ENCODE measurements at places on chromosomes 7 and 10.

DNA sequence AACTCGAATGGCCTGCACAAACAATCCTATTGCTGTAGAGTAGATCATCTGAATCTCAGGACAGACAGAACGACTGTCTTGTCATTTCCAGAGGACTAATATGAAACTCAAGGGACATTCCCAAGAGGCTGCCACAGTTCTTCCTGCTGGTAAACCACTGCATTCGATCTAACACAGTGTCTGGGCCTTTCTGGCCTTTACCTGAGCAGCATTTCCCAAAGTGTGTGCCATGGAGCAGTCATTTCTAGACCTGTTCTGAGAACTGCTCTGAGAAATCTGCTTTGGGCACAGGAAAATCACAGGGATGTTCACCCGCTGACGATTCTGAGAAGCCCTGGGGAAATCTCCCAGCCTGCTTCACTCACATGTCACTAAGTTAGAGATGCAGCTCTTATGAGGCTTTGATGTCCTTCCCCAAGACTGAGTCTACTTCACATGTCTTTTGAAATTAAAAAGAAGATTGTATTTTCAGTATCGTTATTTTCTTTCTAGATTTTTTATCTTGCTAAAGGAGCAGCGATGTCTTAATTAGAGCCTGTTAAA lies 18.4 kb downstream of the GPNMB start:
- no peak for DNase-seq

- DNase-seq, result no peak
Measured at GRCh38 chr10:77643795-77644468, 6.3 kb upstream of the KCNMA1 start.

GRCh38 chr10:112827951-112828350 lies 122.1 kb upstream of the TCF7L2 start:
- no peak for DNase-seq

GRCh38 chr7:28280516-28280915 lies 99.9 kb upstream of the JAZF1 start:
- DNase-seq, result no peak

- DNase-seq, result no peak
Measured at GRCh38 chr7:16236381-16236780, 185.0 kb downstream of the CRPPA start.

- peak; percentile 71 for DNase-seq
Measured at GRCh38 chr10:102408728-102409603, 9.6 kb downstream of the PSD start.

GRCh38 chr7:64180989-64181388 lies 26.0 kb upstream of the ZNF735 start:
- no peak for DNase-seq

DNA sequence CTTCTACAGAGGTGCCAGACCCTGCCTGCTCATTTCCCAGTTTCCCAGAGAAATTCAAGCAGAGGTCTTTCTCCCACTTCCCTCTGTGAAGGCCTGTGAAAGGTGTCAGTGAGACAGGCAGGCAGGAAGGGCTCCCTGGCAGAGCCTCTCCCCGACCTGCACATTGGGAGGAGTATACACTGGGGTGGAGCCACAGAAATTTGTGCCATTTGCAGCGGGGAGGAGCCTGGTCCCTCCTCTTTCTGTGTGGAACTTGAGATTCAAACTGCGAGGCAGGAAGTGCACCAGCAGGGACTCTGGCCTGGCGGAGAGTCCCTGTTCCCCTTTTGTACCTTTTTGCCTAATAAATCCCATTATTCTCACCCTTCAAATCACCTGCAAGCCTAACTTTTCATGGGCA lies 54.6 kb upstream of the OPN4 start:
- DNase-seq, result no peak

- DNase-seq, result no peak
Measured at GRCh38 chr10:70124918-70125317, 7.7 kb downstream of the AIFM2 start.

- no peak for DNase-seq
Measured at GRCh38 chr10:76149182-76149581, 717.8 kb downstream of the LRMDA start.

- DNase-seq, result peak; percentile 1
Measured at GRCh38 chr7:136359333-136359903, 382.3 kb upstream of the MTPN start.

DNA sequence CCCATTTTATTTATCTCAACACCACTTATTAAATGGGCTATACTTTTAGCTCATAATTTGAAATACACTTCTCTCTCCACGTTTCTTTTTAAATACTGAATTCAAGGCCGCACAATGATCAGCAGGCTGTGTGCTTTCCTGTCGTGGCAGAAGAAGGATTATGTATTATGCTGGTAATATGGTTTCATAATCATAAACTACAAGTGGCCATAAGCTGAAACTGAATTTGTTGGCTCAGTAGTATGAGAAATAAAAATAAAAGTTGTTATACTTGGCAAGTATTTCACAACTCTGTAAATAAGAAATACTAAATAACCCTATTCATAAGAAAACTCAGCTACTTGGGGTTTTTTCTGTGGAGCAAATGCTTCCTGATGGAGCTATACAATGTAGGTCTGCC lies 313.6 kb downstream of the DOCK4 start:
- no peak for DNase-seq

- DNase-seq, result no peak
Measured at GRCh38 chr10:82721831-82722230, 846.8 kb downstream of the NRG3 start.

GRCh38 chr7:36456138-36456537 lies 66.5 kb downstream of the ANLN start:
- DNase-seq, result no peak

DNA sequence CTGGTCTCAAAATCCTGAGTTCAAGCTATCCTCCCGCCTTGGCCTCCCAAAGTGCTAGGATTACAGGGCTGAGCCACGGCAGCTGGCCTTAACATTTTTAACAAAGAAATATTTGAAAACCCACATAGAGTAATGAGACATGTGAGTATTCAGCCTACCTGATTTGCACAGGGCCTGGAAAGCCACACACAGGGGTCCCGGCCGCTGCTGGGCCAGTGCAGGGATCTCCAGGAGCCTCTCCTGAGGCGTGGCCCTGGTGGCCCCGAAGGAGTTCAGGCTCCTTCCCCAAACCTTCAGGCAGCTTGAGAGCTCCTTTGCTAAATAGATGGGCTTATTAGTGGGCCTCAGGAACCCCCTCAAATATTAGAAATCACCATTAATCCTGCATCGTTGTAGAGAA lies 18.7 kb downstream of the CNPY1 start:
- no peak for DNase-seq

GRCh38 chr7:157615101-157615817 lies 278.5 kb downstream of the DNAJB6 start:
- no peak for DNase-seq

- no peak for DNase-seq
Measured at GRCh38 chr10:76444034-76444800, 1012.8 kb downstream of the LRMDA start.

DNA sequence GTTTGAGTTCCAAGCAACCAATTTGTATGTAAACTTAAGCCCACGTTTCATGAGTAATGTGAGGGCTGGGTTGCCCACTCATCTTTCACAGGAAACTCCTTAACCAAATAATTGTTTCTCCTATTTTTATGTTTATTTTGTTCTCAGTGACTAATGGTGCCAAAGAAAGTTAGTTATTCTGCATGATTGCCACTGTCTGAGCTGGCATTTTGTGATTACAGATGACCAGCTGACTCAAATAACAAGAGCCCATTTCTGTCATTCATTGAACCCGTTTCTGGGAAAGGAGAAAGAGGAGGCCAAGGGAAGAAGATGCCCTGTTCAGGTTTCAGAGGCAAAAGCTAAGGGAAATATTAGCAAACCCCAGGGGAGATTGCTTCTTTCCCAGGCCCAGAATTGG lies 186.9 kb upstream of the MYO3A start:
- no peak for DNase-seq

GRCh38 chr7:17391366-17391765 lies 92.9 kb downstream of the AHR start:
- no peak for DNase-seq

- no peak for DNase-seq
Measured at GRCh38 chr7:2227699-2228098, 5.0 kb downstream of the MAD1L1 start.

DNA sequence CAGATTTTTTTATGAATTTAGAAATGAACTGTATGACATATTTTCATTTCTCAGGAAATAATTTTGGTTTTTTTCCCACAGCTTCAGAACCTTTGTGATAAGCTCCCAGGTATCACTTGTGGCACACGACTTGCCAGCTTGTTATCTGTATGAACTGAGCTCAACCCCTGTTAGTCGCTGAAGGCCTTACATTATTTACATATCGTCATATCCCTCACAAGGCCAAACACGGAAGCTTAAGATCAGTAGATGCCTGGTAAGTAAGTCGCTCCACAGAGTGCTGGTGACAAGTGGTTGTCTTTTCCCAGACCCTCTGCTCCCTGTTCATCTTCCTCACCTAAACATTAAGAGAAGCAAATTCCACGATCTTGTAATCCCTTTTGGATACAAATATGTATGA lies 55.2 kb downstream of the RAPGEF5 start:
- no peak for DNase-seq

DNA sequence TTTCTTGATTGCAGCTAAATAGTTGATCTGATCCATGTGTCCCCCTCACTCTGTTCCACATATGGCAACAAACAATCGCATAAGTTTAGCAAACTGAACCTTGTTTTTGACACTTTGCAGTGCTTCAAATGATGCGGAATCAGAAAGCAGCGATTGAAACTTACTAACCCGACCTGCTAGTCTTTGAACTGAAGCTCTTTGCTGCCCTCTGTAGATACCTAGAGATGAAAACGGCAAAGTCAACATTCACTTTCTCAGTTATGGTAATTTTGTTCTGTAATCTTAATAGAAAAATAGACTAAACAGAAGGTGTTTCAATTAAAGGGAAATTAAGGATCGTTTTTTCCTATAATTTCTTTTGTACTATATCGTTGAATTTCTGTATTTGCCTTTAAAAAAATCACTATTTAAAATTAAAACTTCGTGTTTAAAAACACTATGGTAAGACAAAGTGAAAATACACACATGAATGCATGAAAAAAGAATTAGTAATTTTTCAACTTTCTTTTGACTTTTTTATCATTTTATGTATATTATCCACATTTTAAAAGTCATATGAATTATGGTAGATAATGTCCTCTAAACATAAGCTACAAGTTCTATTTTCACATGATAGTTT lies 276.5 kb downstream of the MAGI2 start:
- no peak for DNase-seq

- DNase-seq, result no peak
Measured at GRCh38 chr10:58867683-58868082, 308.8 kb upstream of the PHYHIPL start.

DNA sequence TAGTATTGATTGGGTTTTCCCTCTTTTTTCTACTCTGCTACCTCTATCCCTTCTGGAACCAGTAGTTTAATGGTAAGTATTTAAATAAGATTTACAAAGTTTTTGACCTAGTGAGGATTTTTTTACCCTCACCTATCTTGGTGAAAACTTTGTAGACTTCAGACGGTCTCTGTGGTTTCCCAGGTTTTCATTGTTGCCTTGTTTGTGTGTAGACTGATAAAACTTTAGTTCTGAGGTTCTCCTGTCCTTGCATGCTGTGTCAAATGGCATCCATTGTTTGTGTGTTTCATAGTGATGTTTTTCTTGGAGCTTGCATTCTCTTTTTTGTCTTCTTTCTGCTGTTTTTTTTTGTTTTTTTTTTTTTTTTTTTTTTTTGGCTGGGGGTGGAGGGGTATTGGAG lies 22.6 kb downstream of the ZNRF2 start:
- DNase-seq, result no peak

DNA sequence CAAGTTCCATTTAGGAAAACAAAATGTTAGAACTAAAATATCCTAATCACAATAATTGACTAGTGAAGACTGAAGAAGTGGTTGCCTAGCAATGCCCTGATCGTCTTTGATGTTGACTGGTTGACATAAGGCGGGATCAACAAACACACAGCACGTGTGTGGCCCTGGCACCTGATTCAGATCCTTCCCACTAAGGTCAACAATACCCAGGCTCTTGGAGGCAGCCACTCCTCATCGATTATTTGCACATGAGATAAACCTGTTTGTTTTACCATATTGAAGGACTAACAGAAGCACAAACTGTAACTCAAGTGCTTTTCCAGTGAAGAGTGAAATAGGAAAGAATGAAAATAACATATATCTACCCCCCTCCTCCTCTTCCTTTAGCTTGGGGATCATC lies 15.6 kb downstream of the FANK1 start:
- no peak for DNase-seq

GRCh38 chr10:113241599-113242360 lies 291.7 kb downstream of the TCF7L2 start:
- DNase-seq, result no peak

- no peak for DNase-seq
Measured at GRCh38 chr7:26441002-26441521, 149.4 kb downstream of the SNX10 start.

- DNase-seq, result no peak
Measured at GRCh38 chr10:83517456-83517855, 621.9 kb upstream of the GHITM start.

DNA sequence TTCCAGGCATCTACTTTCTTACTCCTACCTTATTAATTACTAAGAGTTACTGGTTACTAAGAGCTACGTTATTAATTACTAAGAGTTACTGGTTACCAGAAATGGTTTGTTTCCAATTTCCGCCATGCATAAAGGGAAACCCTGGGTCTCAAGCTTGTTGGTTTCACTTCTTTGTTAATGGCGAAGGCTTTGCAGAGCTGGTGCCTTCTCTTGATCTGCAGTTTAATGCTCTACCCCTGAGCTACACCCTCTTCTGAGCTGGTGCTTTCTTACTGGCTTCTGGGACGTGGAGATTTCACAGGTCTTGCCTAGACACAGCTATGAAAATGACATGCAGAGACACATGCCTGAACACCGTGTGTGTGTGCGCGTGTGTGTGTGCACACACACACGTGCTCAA lies 560 bp downstream of the CPA4 start:
- no peak for DNase-seq

DNA sequence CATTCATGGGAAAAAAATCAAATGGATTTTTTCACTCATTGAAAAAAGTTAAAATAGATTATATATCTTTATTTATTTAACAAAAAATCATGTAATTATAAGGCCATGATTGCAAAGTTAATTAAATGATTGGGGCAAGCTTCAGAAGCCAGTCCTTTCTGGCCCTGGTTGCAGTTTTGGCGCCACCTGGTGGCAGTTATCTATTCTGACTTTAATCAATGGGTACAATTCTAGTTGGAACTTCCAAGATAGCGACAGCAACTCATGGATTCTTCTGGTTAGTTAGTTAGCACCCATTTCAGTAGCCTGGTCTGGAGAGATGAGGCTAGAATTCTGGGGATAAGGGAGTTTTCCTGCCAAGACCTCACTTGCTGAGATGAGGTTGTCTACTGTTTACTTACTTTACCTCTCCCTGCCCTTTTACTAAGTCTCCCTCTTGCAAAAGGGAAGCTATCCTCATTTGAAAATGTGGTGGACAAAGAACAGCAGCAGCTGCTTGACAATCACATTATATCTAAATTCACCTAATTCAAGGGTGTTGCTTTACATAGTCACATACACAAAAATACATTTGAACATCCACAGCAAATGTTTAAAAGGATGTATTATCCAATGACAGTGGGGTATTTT lies 42.3 kb downstream of the NOC3L start:
- DNase-seq, result no peak

Data from CD4-positive, alpha-beta T cell treated with Interferon gamma for 1 hour (primary cell).